Adrenal gland (tissue), 19 donors: ENCODE measurements at places on chromosomes 16 and 17. TPM values are rescaled to one million over a fixed set of nuclear protein-coding genes. Genes with fewer than 3 reads are reported as not detected.

- DNase-seq: no peak
- H3K27ac ChIP-seq: no peak overlapping the region
- peaks cover 15% of the 10 kb centered on the region for H3K36me3 ChIP-seq
- no peaks in the 10 kb centered on the region for H3K27me3 ChIP-seq
- H3K4me3 ChIP-seq: no peak overlapping the region
Observed at GRCh38 chr16:1216681-1217400, 8.2 kb downstream of the TPSG1 start.

KRT9 gene
- total RNA-seq: not detected

- no peaks in the 10 kb centered on the region for H3K4me1 ChIP-seq
- no peak overlapping the region for H3K4me3 ChIP-seq
- H3K27me3 ChIP-seq: no peaks in the 10 kb centered on the region
- H3K36me3 ChIP-seq: no peaks in the 10 kb centered on the region
- no peak overlapping the region for H3K27ac ChIP-seq
- DNase-seq: no peak
Observed at GRCh38 chr16:3606441-3606840, 5.0 kb downstream of the SLX4 start.

GRCh38 chr17:37726891-37727675, 17.8 kb downstream of the HNF1B start:
- no peak overlapping the region for H3K27ac ChIP-seq
- no peak overlapping the region for H3K4me3 ChIP-seq
- H3K4me1 ChIP-seq: no peaks in the 10 kb centered on the region
- DNase-seq: no peak
- no peaks in the 10 kb centered on the region for H3K27me3 ChIP-seq

MARCHF10 gene
- not detected for total RNA-seq

DNA sequence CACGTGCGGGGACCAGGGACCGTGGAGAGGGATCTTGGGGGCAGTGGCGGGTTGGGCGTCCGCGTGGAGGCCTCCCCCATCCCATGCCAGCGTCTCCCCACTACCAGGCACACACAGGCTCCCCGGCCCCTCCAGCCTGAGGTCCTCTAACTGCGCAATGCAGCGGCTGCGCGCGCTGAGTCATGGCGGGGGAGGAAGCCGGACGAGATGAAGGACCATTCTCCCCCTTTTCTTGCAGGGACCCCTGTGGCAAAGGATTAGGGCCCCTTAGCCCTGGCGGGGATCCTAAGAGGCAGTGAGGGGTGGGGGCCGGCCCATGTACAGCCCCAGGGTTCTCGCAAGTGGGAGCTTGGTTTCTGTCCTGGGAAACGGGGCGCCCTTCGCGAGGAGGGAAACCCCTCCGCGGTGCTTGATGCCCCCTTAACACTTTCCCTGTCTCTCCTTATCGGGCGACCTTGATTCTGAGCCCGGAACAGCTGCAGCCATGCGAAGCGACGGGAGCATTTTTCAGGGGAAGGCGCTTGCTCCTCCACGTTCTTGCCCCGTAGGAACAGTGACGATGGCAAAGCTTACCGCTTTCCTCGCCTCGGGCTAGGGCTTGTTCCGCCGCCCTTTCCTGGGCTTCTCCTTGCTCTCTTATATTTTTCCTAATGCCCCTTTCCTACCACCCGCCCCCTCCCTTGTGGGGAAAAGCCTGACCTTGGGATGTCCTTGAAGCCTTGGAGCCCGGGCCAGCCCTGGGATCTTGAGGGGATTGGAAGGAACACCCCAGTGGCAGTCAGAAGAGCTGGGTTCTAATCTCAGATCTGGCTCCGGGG, 592 bp downstream of the ALDOA start:
- H3K4me3 ChIP-seq: peak overlapping the region; percentile 41
- peak overlapping the region; percentile 99 for H3K27ac ChIP-seq
- no peaks in the 10 kb centered on the region for H3K27me3 ChIP-seq
- peaks cover 41% of the 10 kb centered on the region for H3K4me1 ChIP-seq

SLC47A2 gene
- total RNA-seq: not detected

TBC1D3K gene
- not detected for total RNA-seq

- H3K36me3 ChIP-seq: no peaks in the 10 kb centered on the region
- H3K4me3 ChIP-seq: no peak overlapping the region
- no peaks in the 10 kb centered on the region for H3K4me1 ChIP-seq
- H3K27ac ChIP-seq: no peak overlapping the region
- DNase-seq: no peak
- no peaks in the 10 kb centered on the region for H3K27me3 ChIP-seq
Observed at GRCh38 chr16:21265104-21265837, 12.8 kb downstream of the CRYM start.

DNA sequence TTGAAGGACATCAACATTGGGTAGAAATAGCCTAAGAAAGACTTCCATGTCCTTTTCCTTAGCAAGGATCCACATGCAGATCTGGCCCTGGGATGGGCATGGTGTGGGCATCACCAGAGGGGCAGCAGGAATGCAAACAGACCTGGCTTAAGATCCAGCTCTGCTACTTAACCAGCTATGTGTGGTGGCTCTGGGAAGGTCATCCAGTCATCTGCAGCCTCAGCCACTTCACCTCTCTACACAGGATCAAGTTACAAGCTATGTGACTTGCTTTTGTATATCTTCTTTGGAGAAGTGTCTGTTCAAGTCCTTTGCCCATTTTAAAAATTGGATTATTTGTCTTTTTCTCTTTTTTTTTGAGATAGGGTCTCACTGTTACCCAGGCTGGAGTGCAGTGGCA, 13.5 kb upstream of the ADORA2B start:
- DNase-seq: no peak
- no peak overlapping the region for H3K4me3 ChIP-seq
- no peak overlapping the region for H3K27ac ChIP-seq
- no peaks in the 10 kb centered on the region for H3K36me3 ChIP-seq
- no peaks in the 10 kb centered on the region for H3K4me1 ChIP-seq

DNA sequence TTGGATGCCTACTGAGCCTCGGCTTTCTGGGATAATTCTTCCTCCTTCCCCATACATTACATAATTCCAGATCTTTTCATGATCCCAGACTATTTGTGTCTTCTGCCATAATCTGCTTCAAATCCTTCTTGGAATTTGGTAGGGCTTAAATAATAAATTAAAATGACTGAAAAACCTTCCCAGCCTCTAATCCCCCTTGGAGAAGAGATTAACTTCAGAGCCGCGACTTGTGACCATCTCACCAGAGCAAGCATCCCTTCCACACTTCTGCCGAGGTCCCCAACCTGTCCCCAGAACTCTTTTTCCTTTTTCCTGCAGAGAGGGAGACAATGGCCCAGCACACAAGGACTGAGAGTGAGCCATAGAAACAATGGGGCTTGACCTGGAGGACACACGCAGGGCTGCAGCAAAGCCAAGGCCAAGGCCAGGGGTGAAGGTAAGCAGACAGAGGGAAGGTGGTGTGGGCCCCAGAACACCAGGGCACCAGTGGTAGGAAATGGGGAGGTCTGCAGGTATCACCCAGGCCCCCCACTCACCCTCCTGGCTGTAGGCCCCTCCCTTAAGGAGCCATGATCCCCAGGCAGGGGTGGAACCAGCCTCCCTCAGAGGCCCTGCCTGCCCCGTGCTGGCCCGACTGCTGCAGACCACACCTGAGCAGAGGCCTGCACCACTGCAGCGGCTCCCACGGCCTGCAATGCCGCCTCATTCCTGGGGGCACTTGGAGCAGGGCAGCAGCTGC, 9.6 kb upstream of the BCAR1 start:
- H3K27ac ChIP-seq: no peak overlapping the region
- no peaks in the 10 kb centered on the region for H3K27me3 ChIP-seq
- no peaks in the 10 kb centered on the region for H3K36me3 ChIP-seq
- no peak overlapping the region for H3K4me3 ChIP-seq

DNA sequence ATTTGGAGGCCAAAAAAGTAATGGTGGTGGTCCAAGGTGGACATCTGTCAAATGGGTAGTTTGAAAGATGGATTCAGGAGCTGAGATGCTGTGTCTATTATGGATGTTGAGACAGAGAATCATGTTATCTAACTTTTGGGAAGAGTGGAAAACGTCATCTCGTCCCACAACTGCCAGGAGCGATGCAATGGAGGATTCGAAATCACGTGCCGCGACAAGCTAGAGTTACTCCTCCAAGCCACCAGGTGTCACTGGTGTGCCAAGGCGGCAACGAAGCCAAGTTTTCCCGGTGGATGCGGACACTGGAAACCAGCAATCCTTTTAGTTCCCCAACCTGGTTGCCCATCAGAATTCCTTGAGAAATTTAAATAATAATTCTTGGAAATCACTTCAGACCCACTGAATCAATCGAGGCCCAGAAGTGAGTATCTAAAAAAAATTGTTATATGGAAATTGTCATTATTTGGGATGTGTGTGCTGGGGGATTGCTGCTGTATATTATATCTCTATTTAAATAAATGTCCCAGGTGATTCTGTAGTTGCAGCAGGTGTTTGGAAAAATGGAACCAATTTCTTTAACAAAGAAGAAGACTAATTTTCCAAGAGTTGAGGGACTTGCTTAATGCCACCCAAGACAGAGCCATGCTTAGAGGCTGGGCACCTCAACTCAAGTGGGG, 206.1 kb downstream of the HAPSTR1 start:
- peak; percentile 44 for DNase-seq
- no peaks in the 10 kb centered on the region for H3K36me3 ChIP-seq
- no peaks in the 10 kb centered on the region for H3K27me3 ChIP-seq
- no peak overlapping the region for H3K27ac ChIP-seq
- no peak overlapping the region for H3K4me3 ChIP-seq

PARD6A gene
- 1.9 TPM for total RNA-seq

LPO gene
- total RNA-seq: not detected

PLD6 gene
- total RNA-seq: 7.3 TPM

DNA sequence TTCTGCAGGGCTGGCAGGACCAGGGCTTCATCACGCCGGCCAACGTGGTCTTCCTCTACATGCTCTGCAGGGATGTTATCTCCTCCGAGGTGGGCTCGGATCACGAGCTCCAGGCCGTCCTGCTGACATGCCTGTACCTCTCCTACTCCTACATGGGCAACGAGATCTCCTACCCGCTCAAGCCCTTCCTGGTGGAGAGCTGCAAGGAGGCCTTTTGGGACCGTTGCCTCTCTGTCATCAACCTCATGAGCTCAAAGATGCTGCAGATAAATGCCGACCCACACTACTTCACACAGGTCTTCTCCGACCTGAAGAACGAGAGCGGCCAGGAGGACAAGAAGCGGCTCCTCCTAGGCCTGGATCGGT, 1.4 kb downstream of the CDK5R1 start:
- peaks cover 34% of the 10 kb centered on the region for H3K4me1 ChIP-seq
- H3K4me3 ChIP-seq: no peak overlapping the region
- no peaks in the 10 kb centered on the region for H3K36me3 ChIP-seq
- H3K27ac ChIP-seq: no peak overlapping the region
